Glomerular endothelial cell (primary cell): ENCODE measurements at places on chromosomes 16 and 17. TPM values are rescaled to one million over a fixed set of nuclear protein-coding genes. Genes with fewer than 3 reads are reported as not detected.

Gene TBC1D3I
- 1.5 and 1.6 TPM in 2 replicates for total RNA-seq

Gene CRISPLD2
- total RNA-seq: 9.9 and 19.0 TPM in 2 replicates

Gene TRIM72
- total RNA-seq: not detected in 2 replicates

Gene PRKCB
- not detected in 2 replicates for total RNA-seq

Gene TRPV2
- 58.5 and 67.3 TPM in 2 replicates for total RNA-seq

Gene FOXJ1
- total RNA-seq: 0.18 and 0.39 TPM in 2 replicates

Gene ITGA2B
- 0.23 and 0.24 TPM in 2 replicates for total RNA-seq

Gene AKTIP
- total RNA-seq: 30.0 and 39.9 TPM in 2 replicates

Gene KRTAP2-2
- not detected in 2 replicates for total RNA-seq

Gene MYL11
- not detected in 2 replicates for total RNA-seq

Gene HAS3
- 0.70 and 6.2 TPM in 2 replicates for total RNA-seq

Gene SLC16A11
- total RNA-seq: 0.12 and 0.44 TPM in 2 replicates

Gene GSDMA
- total RNA-seq: not detected in 2 replicates

Gene KLHL11
- total RNA-seq: 15.4 and 15.8 TPM in 2 replicates

Gene GH1
- total RNA-seq: not detected in 2 replicates

Gene CACNG3
- not detected in 2 replicates for total RNA-seq

Gene SBK1
- 0.23 and 0.53 TPM in 2 replicates for total RNA-seq

Gene SMIM5
- not detected in 2 replicates for total RNA-seq

Gene CRHR1
- total RNA-seq: not detected in 2 replicates

Gene ADAM11
- total RNA-seq: 0.23 and 2.5 TPM in 2 replicates

Gene ATP1B2
- not detected in 2 replicates for total RNA-seq

Gene PRSS8
- total RNA-seq: 0.12 and 1.5 TPM in 2 replicates

Gene KRTAP3-1
- not detected in 2 replicates for total RNA-seq

Gene ZSCAN10
- not detected in 2 replicates for total RNA-seq

Gene SLFN11
- total RNA-seq: 24.3 and 30.2 TPM in 2 replicates

Gene CHST5
- total RNA-seq: 0.12 TPM in 1 of 2 replicates, not detected in the other

Gene OR4D1
- not detected in 2 replicates for total RNA-seq

Gene CHST4
- not detected in 2 replicates for total RNA-seq

Gene KRTAP9-9
- not detected in 2 replicates for total RNA-seq

Gene DLX4
- total RNA-seq: not detected in 2 replicates

Gene SMIM36
- total RNA-seq: not detected in 2 replicates

Gene KRT23
- total RNA-seq: not detected in 2 replicates

Gene KRTAP17-1
- not detected in 2 replicates for total RNA-seq

Gene KRTAP4-11
- total RNA-seq: not detected in 2 replicates

Gene TEKT5
- total RNA-seq: 0.10 and 0.12 TPM in 2 replicates

Gene MAP2K6
- 4.7 and 8.8 TPM in 2 replicates for total RNA-seq

Gene PROCA1
- total RNA-seq: 0.23 TPM in 1 of 2 replicates, not detected in the other

Gene CLEC19A
- not detected in 2 replicates for total RNA-seq

Gene FCSK
- total RNA-seq: 14.9 and 17.2 TPM in 2 replicates

Gene ELOB
- 231 and 338 TPM in 2 replicates for total RNA-seq

Gene UBALD1
- 9.9 and 19.7 TPM in 2 replicates for total RNA-seq

Gene C16orf95
- 1.6 and 3.5 TPM in 2 replicates for total RNA-seq

Gene SDK2
- total RNA-seq: 0.18 and 1.4 TPM in 2 replicates

Gene CCL3
- total RNA-seq: not detected in 2 replicates

Gene SPATA22
- not detected in 2 replicates for total RNA-seq

Gene ABCA9
- total RNA-seq: 0.15 and 1.8 TPM in 2 replicates

Gene MARVELD3
- 0.12 TPM in 1 of 2 replicates, not detected in the other for total RNA-seq

Gene SLC5A10
- not detected in 2 replicates for total RNA-seq

Gene CCP110
- 5.0 and 11.0 TPM in 2 replicates for total RNA-seq
